Activated CD4-positive, alpha-beta T cell treated with anti-CD3 and anti-CD28 coated beads for 24 hours (primary cell): ENCODE measurements at places on chromosomes 11 and 22.

GRCh38 chr11:33391893-33392251, 134.7 kb downstream of the HIPK3 start:
- DNase-seq, result no peak

DNA sequence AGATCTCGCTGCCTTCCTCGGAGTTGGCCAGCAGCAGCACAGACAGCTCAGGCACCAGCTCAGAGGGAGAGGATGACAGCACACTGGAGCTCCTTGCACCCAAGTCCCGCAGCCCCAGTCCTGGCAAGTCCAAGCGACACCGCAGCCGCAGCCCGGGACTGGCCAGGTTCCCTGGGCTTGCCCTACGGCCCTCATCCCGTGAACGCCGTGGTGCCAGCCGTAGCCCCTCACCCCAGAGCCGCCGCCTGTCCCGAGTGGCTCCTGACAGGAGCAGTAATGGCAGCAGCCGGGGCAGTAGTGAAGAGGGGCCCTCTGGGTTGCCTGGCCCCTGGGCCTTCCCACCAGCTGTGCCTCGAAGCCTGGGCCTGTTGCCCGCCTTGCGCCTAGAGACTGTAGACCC, 6.4 kb downstream of the PLA2G3 start:
- DNase-seq, result no peak

- DNase-seq, result no peak
Measured at GRCh38 chr11:16738947-16739815, 734 bp downstream of the C11orf58 start.

- peak; percentile 29 for DNase-seq
Measured at GRCh38 chr11:2991452-2992233, 486 bp downstream of the NAP1L4 start.

DNA sequence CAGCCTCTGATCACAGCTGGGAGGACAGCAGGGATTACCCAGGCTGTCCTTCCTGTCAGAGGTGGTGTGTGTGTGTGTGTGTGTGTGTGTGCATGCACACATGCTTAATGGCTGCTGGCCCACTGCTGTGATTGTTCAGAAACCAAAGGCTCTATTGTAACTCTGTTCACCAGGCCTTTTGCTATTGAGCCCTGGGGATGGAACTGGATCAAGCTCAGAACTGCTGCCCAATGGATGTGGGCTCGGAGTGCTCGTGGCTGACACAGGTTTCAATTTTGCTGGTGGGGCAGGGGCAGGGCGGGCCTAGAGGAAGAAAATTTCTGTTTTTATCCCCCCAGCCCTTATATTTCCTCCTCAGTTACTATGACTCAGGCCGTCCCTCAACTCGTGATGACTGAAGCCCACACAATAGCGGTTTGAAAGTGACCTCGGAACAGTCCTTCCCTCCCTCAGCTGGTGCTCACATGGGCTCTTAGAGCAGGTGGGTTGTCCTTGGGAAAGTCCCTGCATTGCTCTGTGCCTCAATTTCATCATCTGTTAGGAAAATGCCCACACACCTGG, 359.3 kb downstream of the TENM4 start:
- no peak for DNase-seq

- DNase-seq, result no peak
Measured at GRCh38 chr11:36116161-36116560, 172.3 kb downstream of the LDLRAD3 start.

DNA sequence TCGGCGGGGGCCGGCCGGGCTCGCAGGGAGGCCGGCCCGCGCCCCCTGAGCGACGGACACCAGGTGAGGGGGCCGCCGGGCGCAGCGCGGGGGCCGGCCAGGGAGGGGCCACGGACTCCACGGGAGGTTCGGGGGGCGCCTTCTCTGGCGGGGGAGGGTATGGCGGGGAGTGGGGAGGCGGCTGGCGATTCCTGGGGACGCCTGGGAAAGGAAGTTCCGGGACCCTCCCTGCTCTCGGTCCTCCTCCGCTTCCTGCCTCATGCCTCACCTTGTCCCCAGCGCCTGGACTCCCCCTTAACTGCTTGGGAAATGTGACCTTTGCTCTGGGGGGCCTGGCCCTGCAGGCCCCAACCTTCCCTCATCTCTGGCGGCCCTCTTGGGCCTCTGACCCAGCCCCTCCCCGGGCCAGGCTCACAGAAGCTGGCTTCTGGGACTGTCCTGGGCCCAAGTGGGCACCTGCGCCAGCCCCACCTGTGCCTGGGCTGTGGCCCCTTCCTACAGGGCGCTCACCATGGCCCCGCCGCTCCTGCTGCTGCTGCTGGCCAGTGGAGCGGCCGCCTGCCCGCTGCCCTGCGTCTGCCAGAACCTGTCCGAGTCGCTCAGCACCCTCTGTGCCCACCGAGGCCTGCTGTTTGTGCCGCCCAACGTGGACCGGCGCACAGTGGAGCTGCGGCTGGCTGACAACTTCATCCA, 516 bp downstream of the LRFN4 start:
- no peak for DNase-seq

- no peak for DNase-seq
Measured at GRCh38 chr22:21736084-21736642, 569 bp upstream of the YPEL1 start.

DNA sequence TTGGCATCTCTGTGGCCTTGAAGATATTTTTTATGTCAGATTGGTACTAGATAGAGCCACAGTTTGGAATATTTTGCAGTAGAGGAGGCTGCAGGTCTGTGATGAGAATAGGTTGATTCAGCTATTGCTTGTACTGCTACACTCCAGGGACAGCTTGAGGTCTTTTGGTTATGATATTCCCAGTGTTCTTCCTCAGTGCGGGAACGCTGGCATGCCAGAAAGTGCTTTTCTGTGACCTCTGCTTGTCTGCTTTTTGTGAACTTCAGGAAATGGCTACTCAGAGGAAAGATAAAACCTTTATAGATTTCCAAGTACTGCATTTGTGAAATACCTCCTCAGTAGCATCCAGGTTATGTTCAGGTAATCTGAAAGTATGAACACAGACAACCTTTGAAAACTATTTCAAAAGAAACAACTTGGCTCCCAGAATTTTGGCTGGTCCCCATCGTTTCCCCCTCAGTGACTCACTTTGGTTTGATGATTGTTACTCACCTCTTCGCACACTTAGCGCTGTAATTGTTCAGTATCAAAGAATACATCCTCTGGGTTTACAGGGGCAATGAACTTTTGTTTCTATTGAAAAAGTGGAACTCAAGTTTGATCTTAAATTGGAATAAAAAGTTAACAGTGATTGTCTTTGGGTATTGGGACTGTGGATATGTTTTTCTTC, 191.4 kb downstream of the HIPK3 start:
- DNase-seq, result no peak

GRCh38 chr11:57379732-57380131, 1.2 kb downstream of the PRG3 start:
- DNase-seq, result no peak

GRCh38 chr11:111586388-111586831, 15.8 kb upstream of the SIK2 start:
- peak; percentile 36 for DNase-seq

DNA sequence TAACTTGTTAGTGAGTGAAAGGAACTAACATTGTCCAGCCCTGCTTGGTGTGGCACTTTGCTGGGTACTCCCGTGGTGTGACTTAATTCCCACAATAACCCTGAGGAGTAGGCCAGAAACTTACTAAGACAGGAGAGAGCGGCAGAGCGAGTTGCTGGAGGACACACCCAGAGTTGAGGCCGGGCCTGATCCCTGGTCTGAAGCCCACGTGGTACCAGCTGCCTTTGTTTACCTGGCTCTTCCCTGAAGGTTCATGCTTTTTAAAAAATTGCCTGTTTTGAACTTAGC, 594 bp downstream of the MPST start:
- DNase-seq, result no peak

GRCh38 chr11:65279741-65280440, 18.1 kb downstream of the POLA2 start:
- peak; percentile 50 for DNase-seq

- no peak for DNase-seq
Measured at GRCh38 chr11:12134236-12134585, 23.8 kb downstream of the MICAL2 start.

DNA sequence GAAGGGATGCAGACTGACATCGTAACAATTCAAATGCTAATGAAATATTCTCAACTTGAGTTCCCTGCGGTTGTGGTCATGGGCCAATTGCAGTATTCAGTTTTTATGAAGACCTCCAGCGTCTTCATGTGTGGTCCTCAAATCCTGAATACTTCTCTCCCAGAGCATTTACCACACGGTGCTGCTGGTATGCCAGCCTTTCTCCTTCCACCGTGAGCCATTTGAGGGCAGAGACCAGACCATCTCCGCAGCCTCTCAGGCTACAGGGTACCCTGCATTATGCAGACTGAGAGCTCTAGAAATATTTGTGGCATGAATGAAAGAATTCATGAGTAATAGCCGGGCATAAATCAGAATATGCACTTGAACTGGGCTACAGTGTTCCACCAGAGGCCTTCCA, 289.7 kb downstream of the ST3GAL4 start:
- no peak for DNase-seq

GRCh38 chr22:23104187-23104971, 34.1 kb downstream of the GNAZ start:
- DNase-seq, result no peak

GRCh38 chr11:15828215-15828853, 528.0 kb downstream of the SOX6 start:
- no peak for DNase-seq

- DNase-seq, result no peak
Measured at GRCh38 chr22:28609921-28610320, 69.7 kb downstream of the TTC28 start.

- DNase-seq, result no peak
Measured at GRCh38 chr22:29457730-29458129, 19.3 kb downstream of the RFPL1 start.

GRCh38 chr11:74981888-74982287, 6.8 kb upstream of the NEU3 start:
- no peak for DNase-seq

GRCh38 chr22:19478901-19479354, at the start of gene UFD1:
TSS of gene UFD1 (minus strand) at chr22:19479193. CDS start at chr22:19479085, 108 bp downstream.
- DNase-seq, result peak; percentile 61

DNA sequence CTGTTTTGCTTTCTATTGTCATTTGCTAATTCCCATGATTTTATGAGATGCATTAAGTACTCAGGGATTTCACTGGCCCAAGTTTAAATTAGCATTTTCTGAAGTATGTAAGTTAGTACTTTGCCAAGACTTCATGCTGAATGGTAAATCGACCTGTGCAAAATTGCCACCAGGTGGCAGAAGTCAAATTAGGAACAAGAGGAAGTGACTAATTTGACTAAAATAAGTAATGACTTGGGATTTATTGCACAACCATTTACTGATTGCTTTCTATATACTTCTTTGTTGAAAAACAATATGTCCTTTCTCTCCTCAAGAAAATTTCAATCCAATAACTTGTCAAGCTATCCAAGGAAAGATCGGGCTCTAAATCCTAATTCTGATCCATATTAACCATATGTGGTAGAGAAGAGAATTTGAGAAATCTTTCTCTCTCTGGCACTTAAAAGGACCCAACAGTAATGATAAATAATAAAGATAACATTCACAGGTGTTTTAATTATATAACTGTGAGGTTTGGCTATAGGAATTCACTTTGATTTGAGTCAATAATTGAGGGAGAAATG, 253.7 kb upstream of the CHORDC1 start:
- peak; percentile 8 for DNase-seq

DNA sequence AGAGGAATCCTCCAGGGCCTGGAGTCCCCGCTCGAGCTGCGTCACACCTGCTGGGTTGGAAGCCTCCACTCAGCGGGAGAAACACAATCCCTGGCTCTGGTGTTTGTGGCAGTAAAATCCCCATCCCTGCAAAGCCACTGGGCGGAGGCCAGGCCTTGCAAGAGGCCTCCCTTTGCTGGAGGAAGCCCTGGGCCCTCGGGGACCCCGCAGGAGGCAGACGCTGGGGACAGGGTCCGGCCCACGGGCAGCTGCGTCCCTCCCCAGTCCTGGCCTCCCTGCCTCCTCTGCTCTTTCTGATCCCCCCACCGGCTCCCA, 194.7 kb downstream of the BRD1 start:
- no peak for DNase-seq

DNA sequence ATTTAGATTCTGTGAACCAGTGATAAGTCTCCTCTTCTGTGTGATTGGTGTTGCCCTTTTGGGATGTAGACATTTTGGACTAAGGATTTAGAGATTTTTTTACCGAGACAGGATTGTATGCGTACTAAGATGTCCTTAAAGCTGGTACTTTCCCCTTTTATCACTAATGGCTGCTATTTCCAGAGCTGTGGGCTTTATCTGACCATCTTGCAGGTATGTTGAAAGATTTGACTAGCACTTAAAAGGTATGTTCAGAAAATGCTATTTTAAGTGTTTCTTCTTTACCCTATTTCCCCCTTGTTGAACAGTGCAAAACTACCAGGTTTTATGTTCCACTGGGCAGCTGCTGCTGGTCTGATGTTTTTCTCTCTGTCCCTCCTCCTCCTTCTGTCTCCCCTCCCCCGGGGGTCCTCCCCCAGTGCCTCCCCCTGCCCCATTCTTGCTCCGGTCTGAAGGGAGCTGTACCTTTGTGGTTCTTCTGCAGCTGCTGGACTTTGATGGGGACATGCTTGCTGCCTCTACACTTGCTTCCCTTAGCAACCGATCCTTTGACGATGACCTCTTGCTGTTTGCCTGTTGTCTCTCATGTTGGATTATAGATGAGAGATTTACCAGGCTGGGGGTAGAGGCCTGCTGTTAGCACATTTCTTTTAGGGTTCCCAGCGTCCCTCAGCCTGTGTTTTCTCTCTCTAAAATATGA, 59.6 kb downstream of the ZNRF3 start:
- no peak for DNase-seq

DNA sequence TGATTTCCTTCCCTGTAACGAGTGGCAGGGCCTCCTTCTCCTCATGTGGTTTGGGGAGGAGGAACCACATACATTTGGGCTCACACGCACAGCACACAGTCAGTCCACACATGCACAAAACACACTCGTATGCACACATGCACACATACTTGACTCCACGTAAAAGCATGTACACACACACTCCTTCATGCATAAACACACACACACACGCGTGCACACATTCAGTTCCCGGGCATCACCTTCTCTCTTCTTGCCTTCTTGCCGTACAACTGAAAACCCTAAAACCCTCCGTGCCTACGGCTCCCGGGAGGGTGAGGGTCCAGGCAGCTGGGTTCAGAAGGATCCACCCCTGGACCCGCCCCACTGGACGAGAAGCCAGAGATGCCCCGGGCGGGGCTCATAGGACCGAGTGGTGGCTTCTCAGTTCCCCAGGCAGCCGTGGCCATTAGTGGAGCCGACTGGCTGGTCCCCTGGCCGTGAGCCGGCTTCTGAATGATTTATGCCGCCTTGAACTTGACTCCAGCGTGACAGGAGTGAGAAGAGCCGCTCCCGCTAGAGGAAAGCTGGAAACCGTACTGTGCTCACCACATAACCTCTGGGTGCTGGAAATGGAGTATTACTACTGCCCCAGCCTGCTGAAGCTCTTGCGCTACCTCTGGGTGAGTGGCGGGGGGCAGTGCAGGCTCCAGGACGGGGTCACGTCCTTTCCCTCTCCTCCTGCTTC, 117.4 kb downstream of the KIAA1671 start:
- DNase-seq, result no peak

- DNase-seq, result no peak
Measured at GRCh38 chr11:107217444-107217843, 199.2 kb upstream of the GUCY1A2 start.

- DNase-seq, result no peak
Measured at GRCh38 chr11:34303028-34303570, 54.7 kb downstream of the ABTB2 start.

GRCh38 chr11:14446701-14447169, 52.9 kb downstream of the COPB1 start:
- no peak for DNase-seq
